Activated naive CD4-positive, alpha-beta T cell treated with anti-CD3 and anti-CD28 coated beads, Interleukin-2, amount 50 U/mL, for 72 hours (primary cell): ENCODE measurements at places on chromosomes 3 and 15.

DNA sequence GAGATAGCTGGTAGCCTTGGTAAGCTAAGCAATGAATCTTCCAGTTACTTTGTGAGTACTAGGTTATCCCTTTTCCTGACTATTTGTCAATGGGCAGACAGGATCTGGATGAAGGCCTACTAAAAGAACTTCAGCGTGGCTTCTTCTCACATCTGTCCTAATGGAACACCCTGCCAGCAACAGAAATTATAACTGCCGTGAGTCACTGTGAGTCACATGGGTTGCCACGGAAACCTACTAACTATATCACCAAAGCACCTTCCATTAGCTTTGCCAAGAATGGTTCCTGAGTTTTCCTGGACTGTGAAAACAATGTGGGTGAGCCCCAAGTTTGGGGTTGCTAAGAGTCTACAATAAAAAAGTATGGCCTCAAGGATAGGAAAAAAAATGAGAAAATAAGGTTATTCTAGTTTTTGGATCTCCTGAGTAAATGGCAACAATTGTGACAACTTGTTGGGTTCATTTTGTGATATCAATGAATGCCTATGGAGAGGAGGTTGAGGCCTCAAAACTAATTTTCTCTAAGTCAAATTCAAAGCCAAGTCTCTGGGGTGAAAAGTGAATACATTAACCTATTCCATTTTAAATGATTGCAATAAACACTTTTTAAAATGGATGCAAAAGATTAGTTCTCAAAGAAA lies 195.1 kb upstream of the ICE2 start:
- no peak for DNase-seq

DNA sequence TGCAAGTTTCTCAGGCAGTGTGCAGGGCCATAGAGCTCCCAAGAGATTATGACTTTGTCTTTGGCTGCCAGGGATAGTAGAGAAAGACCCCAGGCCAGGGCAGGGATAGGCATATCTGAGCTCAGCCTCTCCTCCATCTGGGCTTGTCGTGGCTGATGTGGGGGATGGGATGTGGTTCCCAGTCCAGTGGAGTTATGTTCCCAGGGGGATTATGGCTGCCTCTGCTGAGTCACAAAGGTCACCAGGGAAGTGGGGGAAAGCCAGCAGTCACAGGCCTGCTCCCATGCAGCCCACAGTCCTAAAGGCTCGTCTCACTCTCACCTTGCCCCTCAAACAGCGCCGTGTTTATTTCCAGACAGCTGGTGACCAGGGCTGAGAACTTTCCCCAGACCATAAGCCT lies 354.9 kb downstream of the SI start:
- DNase-seq = no peak

GRCh38 chr15:63678393-63678792 lies 81.2 kb downstream of the FBXL22 start:
- DNase-seq = no peak

GRCh38 chr15:99371180-99372103 lies 120.2 kb downstream of the LRRC28 start:
- DNase-seq = no peak

- DNase-seq = no peak
Measured at GRCh38 chr3:69500604-69501003, 114.7 kb upstream of the FRMD4B start.

DNA sequence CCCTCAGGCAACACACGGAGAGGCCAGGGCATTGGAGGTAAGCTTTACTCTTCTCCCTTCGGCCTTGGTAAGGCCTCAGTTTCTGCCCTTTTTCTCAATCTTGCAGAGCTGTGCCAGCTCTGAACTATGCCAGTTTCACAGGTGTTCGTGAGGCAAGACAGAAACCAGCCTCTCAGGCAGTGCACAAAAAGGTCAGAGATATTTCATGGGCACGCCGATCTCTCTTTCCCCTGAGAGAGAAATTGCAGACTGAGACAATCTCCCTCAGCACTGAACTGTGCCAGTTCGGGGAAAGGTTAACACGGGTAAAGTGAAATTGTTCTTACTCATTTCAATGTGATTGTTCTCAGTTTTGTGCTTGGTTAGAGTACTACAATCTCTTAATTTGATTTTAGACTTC lies 88.5 kb downstream of the GMNC start:
- DNase-seq = no peak

- DNase-seq = no peak
Measured at GRCh38 chr3:53253707-53254508, 1.9 kb downstream of the TKT start.

DNA sequence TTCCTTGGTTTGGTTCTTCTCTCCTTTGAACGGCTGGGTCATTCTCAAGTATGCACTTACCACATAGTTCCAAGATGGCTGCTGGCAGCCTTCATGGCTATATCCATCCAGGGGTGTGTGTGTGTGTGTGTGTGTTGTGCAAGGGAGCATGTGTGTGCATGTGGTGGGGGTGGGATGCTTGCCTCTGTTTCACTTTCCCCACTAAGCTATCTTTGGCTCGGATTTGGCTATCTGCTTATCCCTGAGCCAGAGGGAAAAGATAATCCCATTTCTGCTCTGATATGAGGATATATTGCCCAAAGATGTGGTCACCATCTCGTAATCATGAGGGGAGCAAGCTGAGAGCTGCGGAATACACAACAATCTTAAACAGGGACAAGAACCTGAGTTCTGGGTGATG lies 26.2 kb downstream of the ANAPC13 start:
- DNase-seq = no peak

DNA sequence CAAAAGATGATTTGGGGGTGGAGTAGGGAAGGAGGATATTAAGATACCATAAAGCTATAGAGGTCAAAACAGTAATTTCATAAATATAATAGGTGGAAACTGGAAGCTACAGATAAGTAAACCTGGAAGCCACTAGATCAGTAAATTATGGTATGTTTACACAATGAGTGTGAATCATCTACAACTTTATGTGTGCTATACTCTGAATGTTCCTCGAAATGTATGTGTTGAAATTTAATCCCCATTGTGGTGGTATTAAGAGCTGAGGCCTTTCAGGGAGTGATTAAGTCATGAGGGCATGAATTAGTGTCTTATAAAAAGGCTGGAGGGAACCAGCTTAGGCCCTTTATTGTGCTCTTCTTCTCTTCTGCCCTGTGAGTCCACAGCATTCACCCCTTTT lies 25.2 kb downstream of the EOMES start:
- DNase-seq = no peak

DNA sequence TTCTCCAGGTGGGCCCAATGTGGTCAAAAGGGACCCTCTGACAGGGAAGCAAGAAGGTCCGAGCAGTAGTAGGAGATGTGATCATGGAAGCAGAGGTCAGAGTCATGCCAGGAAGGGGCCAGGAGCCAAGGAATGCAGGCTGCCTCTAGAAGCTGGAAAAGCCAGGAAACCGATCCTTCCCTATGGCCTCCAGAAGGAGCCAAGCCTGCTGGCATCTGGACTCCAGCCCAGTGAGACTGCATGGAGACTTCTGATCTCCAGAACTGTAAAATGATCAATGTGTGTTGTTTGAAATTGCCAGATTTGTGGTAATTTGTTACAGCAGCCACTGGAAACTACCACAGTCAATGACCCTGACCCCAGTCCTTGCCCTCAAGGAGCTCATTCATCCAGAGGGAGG lies 56.8 kb upstream of the SPATA12 start:
- no peak for DNase-seq

DNA sequence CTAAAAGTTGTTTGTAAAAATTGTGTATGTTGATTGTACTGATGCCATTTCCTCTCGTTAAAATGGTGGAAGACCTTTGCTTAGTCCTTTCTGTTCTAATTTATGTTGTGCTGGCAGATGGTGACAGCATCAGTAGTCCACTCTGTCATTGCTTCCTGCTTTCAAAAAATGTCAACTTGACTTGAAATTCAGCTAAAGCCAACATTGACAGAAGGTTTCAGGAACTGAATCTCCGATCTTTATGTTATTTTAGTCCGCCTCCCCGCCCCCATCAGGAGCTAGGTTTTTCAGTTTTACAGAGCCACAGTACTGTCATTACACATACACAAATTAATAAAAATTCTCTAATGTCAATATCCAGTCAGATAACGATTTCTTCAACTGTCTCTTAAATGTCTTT lies 1.5 kb downstream of the CEP63 start:
- DNase-seq = no peak

- DNase-seq = no peak
Measured at GRCh38 chr3:141655801-141656200, 82.3 kb upstream of the RNF7 start.

DNA sequence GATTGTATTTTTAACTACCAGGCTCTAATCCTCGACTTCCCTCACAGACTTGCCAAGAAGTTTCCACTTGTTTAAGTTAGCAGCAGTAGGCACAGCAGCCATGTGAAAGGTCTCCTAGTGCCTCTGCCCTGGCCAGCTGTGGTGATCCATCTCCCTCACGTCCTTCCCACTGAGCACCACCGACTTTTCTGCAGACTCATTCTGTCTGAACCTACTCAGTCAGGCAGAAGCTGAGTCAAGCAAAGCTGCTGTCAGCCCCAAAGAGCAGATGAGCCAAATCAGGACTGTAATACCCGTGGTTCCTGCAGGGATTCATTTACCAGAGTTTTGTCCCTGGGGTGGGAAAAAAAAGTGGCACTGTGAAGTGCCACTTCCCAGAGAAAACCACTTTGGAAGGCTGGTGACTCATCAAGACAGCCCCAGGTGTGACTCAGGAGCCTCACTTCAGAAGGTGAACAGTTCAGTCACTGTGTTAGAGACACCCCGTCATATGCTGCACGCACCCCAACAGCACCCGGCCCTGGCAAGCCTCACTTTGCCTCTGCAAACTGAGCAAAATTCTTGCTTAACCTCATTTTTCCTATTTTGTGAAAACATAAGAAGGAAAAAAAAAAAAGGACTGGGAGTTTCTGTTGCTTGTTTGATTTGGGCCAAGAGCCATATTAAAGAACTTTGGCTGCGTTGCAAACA lies 76.0 kb downstream of the WWTR1 start:
- no peak for DNase-seq

- DNase-seq = no peak
Measured at GRCh38 chr3:107249132-107249531, 128.1 kb upstream of the CCDC54 start.

DNA sequence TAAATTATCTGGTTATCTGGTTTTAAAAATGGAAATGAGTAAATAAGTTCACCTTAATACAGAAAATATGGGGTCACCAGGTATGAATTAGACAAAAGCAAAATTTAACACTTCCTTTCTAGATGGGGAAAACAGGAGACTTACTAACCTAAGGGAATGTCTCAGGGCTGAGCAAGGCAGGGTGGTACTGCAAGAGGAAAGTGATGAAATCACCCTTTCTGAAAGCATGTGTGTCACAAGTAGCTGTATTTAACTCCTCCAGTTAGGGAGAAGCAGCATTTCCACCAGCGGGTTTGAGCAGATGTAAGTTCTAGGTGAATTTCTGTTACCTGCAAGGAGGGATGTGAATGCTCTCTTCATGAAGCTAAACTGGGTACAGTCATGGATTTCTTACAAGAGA lies 629.1 kb downstream of the MECOM start:
- DNase-seq = no peak

DNA sequence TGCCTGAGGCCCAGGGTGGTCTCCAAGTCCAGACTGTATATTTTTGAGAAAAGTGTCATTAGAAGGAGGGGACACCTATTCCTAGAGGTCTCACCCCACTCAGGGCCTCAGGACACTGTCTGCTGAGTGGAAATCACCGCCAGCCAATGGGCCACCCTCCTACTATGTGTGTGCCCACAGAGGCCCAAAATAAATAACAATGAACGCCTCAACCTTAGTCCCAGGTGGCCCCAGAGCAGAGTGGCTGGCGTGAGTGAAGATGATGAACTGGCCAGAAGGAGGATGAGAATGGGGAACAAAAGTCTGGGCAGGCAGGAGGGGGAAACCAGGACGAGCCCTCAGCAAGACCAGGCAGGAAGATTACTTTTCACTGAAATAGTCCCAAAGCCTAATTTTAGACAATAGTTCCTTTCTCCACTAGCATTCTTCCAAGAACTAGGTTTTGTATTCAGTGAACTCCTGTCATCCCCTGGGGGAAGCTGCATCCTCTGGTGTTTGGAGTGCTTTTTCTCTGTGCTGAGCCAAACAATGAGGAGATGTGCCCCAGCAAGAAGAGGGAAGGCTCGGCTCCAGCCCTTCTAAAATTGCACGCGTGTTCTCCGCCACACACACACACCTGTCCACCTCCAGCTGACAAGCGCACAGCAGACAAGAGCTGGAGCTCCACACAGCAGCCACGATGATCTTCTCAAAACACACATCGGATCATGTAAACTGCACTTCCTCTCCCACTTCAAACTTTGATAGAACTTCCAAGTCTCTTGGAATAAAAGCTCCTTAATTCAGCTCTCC lies 72.2 kb downstream of the ADCY5 start:
- DNase-seq = no peak

- DNase-seq = no peak
Measured at GRCh38 chr3:195818301-195818700, 6.6 kb upstream of the MUC4 start.

DNA sequence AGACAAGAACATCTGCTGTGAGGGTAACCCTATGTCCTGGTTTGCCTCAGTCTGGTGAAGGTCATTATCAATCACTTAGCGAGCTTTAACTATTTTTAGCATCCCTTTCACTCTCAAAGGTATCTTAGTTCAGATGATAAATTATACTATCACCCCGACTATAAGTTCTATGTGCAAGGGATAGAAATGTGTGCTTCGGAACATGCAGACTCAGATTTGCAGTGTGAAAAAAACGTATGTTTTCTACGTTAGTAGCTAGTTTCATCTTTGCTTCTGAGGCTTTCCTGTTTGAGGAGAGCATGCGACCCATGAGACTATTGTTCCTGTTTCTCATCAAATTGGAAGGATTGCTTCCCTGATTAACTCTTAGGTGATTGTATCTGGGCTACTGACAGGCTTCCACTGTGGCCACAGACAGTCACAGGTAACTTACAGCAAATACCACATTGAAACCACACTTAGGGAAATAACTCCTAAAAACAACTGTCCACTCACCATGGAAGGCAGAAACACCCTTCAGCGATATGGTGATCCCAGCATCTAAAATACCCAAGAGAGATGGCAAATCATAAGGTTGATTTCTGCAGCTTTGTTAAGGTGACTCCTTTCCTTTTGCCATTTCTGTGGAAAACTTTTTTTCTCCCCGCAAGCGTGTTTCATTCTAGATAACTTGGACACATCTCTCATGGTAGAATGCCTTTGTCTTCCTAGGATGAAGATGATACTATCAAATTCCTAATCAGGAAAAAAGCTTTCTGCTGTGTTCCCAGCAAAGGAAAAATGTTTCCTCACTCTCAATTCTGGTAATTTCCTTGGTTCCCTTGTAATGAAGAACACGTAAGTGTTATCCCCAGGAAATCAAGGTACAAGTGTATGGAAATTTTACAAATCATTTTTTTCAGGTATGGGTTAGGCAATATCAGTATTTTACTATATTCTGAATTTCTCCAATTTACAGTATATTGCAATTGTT lies 5.2 kb downstream of the GCSAM start:
- no peak for DNase-seq

- no peak for DNase-seq
Measured at GRCh38 chr15:76669521-76670207, 235.5 kb downstream of the SCAPER start.

DNA sequence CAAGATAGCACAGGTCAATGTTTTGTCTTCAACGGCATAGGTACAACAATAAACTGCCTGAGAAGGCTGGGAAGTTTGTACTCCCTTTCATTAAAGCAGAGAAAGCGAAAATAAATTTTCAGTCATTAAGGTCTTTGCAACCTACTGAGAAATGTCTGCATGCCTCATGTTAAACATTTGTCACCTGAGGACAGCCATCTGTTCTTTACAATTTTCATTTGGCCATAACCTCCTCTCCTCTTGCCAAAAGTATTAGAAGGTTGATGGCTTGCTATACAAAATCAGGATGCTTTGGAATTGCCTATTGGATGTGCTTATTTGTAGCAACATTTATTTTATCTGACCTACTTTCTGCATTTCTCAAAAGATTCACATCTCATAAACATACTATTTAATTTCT lies 122.7 kb downstream of the GOLIM4 start:
- no peak for DNase-seq
